A172 (cell line): ENCODE measurements at places on chromosomes 1 and 21.
A peak's percentile ranks its signal among the peaks of the same experiment; 100 is the strongest.

DNA sequence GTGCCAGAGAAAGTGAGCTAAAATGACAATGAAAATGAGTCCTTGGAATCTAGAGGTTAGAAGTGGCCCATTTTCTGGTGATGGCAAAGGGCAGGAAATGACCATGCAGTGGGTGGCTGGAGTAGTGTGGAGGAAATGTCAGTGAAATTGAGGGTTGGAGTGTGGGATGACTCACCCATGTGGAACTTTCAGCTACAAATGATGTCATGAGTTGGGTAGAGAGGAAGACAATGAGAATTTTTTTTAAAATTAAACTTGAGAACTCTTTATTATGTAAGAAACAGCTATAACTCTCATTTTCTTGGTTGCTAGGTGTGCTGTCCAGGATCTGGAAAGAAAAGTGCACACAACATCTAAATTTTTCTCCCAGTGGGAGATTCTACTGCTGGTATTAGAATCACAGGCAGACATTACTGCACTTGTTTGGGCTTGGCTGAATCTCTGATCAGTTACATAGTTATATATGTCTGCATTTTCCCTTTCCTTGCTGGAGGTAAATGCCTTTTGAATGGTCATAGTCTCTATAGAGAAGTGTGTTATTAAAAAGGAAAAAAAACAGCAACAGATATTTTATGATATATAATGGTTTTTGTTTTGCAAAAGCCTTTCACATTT is 56.8 kb upstream of the GNG12 start:
- peak; percentile 96 for DNase-seq

DNA sequence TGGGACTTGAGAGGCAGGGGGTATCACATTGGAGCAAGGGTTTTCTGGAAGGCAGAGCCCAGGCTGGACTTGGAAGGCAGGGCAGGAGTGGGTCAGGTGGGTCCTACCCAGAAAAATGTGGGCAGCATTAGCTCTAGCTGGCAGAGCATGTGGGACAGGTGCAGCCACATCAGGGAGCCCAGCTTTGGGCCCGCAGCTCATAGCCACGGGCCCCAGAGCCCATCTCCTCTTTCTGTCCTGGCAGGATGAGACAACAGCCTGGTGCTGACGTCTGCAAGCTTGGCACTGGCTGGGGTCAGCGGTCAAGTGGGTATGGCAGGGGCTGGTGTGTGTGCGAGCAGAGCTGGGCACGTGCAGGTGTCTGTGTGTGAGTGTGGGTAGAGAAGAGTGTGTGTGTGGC is 154.7 kb downstream of the GRIK3 start:
- DNase-seq: no peak

- DNase-seq: no peak
These were observed 1.3 kb downstream of the SV2A start for GRCh38 chr1:149916193-149916897.

- DNase-seq: no peak
These were observed 6.9 kb upstream of the RABGAP1L start for GRCh38 chr1:174152427-174152826.

DNA sequence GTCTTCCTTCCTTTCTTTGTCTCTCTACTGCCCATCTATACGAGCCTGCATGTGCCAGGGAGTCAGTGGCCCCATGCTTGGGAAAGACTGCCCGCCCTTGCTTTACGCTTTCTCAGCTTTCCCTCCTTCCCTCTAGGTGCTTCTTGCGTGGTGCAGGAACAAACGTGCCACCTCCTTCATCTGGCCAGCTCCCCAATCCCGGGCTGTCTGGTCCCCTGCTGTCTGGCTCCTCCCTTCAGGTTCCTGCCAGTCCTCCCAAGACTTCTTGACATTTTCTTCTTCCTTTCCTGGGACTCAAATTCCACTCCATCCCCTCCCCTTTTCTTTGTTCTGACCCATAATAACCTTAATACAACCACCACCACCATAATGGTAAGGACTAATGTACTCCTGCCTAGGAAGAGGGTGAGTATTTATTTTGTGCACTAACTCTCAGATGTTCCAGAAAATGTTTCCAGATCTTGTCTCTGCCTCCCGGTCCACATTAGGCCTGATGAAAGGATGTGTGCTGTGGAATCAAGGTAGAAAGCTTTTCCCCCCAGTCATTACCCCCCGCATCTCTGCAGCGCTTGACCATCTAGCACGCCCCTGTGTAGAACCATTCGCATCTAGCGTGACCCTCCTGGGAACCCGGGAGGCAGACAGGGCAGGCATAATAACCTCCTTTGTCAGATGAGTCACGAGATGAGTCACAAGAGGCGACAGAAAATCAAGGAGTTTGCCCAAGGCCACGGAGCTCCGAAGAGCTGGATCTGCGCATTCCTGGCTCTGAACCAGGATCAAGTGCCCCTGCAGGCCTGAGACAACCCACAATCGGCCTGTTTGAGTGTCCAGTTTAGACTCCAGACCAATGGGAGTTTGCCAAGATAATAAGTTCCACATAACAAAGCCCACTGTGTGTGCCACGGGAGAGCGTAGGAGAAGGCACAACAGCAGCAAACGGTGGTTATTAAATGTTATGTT is 60.1 kb upstream of the NEK2 start:
- DNase-seq: peak; percentile 99

DNA sequence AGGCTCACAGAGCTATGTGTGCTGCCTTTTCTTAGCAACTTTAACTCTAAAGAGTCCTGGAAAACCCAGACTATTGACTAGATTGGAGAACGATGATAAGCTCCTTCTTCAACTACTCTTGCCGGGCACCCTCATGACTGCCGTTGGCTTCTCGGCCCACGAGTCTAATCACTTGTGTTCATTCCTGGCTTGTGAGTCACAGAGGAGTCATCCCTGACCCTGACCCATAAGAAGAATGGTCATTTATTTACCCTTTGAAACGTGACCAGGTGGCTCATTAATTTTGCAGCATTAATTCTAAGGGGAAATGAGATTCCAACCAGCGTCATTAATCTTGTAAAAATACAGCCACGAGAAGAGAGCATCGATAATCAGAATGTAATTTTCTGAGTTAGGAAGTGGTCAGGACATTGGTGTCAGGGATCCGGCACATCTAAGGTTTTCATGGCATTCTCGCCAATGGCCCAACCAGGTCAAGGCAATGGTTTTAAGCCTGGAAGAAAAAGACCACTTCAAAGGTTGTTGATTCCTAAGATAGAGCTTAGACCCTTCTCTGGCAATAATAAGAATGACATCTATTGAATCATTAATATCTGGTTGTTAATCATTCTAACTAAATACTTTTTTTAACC is 183.6 kb upstream of the RUNX1 start:
- peak; percentile 98 for DNase-seq
